ENCODE measurements at places on chromosomes 3 and 15.

DNA sequence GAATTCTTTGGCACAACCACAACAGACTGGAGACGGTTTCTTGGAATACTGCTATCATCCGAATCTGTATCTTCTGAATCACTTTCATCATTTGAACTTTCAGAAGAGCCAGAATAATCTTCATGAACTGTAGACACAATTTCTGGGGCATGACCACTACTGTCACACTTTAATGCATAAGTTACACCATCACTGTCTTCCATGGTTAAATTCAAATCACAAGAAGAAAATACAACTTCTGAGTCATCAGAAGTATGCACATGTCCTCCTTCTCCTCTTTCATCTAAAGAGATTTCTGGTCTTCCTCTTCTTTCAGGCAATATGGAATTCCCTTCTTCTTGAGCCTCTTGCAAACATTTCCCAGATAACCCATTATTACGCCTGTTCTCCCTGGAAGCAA lies 42.5 kb downstream of the SETD2 start:
- no peak for DNase-seq

- no peak for DNase-seq
Observed at GRCh38 chr15:66560856-66561525, 4.8 kb downstream of the LCTL start.

DNA sequence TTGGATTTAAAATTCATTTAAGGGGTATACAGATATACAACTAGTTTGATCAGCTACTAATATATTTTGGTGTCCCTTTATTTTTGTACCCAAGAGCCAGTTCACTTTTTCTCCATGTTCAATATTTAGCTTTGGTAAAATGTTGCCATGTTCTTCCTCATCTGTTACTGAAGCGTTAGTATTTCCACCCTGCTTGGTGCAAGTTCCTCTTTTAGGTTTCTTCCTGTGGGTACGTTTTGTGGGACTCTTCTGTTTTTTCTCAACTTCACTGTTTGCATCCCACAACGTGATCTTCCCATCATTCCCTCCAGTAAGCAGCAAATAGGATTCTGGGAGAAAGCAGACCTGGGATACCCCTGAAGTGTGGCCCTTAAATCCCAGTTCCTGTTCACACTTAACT lies 14.1 kb downstream of the WDR53 start:
- no peak for DNase-seq

DNA sequence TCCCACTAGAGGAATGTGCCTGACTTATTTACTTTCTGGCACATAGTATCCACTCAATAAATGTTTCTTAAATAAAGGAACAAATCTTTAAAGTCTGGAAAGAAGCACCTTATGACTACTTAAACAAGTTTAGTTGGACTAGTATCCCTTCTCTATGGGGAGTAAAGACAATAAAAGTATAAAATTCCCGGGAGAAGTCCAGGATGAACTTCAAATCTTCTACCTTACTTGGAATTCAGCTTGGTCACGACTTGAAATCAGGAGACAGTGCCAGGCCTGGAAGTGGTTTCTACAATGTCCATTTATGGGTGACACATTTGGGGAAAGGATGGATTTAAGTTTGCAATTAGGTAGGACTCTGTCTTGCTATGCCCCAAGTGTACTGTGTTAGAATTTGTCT lies 196.5 kb downstream of the NR1D2 start:
- no peak for DNase-seq

GRCh38 chr3:78601249-78601648 lies 1166.5 kb downstream of the ROBO1 start:
- DNase-seq, result no peak

DNA sequence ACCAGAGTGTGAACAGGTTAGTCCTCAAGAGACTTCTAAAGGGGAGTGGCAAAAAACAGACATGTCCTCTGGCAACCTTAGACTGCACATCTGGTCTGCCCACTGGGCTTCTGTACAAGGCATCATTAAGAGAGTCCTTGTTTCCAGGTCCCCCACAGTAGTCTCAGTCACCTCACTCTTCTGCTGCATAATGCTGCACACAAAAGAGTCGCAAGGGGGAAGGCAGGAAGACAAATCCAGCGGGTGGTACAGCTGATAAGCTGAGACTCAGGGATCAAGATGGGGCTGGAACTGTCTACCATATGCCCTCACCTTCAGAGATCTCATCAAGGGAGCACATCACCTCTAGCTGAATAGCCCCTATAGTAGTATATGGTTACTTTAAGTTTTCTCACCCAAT lies 27.4 kb upstream of the RPS17 start:
- no peak for DNase-seq

GRCh38 chr3:8595695-8596115 lies 48.9 kb downstream of the SSUH2 start:
- DNase-seq, result no peak

Data from SJSA1 (cell line).